ENCODE measurements at places on chromosomes 3 and 15. TPM values are rescaled to one million over a fixed set of nuclear protein-coding genes. Genes with fewer than 3 reads are reported as not detected.

Gene CPEB1
- total RNA-seq, result 0.06 TPM

Gene TRPC1
- 4.2 TPM for total RNA-seq

Gene CTXND1
- not detected for total RNA-seq

Gene CCR8
- not detected for total RNA-seq

Gene COL6A5
- total RNA-seq, result not detected

Gene TM4SF18
- total RNA-seq, result 498 TPM

Data from bladder microvascular endothelial cell (primary cell).